ENCODE measurements at places on chromosomes 6 and 20. TPM values are rescaled to one million over a fixed set of nuclear protein-coding genes. Genes with fewer than 3 reads are reported as not detected.
A peak's percentile ranks its signal among the peaks of the same experiment; 100 is the strongest.

DNA sequence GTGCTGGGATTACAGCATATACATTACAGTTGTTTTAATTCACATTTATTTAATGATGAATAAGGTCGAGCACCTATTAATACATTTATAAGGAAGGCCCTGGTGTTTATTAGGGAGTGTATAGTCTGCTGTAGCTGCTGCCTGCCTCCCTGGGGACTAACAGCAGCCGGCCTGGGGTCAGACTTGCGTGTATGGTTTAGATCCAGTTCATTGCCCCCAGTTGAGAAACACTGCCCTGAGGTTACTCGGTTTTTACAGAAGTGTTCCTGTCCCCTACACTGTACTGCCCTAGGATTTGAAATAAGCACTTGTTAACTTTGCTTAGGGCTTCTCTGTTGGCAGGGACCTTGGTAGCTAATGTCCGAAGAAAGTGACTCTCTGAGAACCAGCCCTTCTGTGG, 4.0 kb downstream of the TTPAL start:
- H3K36me3 ChIP-seq: peaks cover 1% of the 10 kb centered on the region
- peak overlapping the region; percentile 1 for H3K4me3 ChIP-seq
- peaks cover 50% of the 10 kb centered on the region for H3K4me1 ChIP-seq
- peak overlapping the region; percentile 21 for H3K27ac ChIP-seq
- no peak for DNase-seq

The ESR1 gene
- polyA plus RNA-seq: 4.7 TPM

The KIF6 gene
- 0.31 TPM for polyA plus RNA-seq

The SLC22A23 gene
- polyA plus RNA-seq: 9.9 TPM

The LIN28B gene
- not detected for polyA plus RNA-seq

- no peaks in the 10 kb centered on the region for H3K4me1 ChIP-seq
- no peaks in the 10 kb centered on the region for H3K27me3 ChIP-seq
- no peak overlapping the region for H3K4me3 ChIP-seq
- H3K36me3 ChIP-seq: no peaks in the 10 kb centered on the region
- DNase-seq: no peak
- H3K27ac ChIP-seq: no peak overlapping the region
Observed at GRCh38 chr6:29516108-29516507, 28.4 kb upstream of the MAS1L start.

- no peak overlapping the region for H3K4me3 ChIP-seq
- no peak for DNase-seq
- H3K27me3 ChIP-seq: no peaks in the 10 kb centered on the region
- H3K36me3 ChIP-seq: no peaks in the 10 kb centered on the region
- peak overlapping the region; percentile 67 for H3K27ac ChIP-seq
Observed at GRCh38 chr6:152379423-152379822, 257.7 kb downstream of the SYNE1 start.

All from liver (tissue), 10 donors.